Posterior vena cava (tissue), 2 donors: ENCODE measurements at places on chromosomes 4 and X. TPM values are rescaled to one million over a fixed set of nuclear protein-coding genes. Genes with fewer than 3 reads are reported as not detected.

DNA sequence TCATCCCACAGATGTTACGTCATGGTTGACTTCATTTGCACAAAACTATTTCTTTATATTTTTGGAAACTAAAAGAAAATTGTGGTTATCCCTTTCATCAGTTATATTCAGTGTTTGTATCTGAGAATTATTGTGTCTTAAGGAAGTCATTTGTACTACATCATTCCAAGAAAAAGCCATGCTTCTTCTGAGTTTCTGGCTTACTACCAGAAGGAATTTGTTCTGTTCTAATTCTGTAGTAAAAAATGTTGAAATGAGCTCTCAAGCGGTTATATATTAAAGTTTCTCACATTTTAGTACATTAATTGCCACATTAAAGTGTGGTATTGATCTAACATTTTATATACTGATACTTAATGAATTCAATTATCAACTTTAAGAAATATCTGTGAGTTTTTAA is 1844.5 kb downstream of the PCDH7 start:
- no peak for DNase-seq

TCP11X2 gene
- total RNA-seq, result not detected

RPL36A gene
- total RNA-seq, result 225 TPM

PHF8 gene
- 21.3 TPM for total RNA-seq

TEX13D gene
- total RNA-seq, result not detected

- DNase-seq, result no peak
These were observed 53.0 kb downstream of the JADE3 start for GRCh38 chrX:46965125-46965758.

DNA sequence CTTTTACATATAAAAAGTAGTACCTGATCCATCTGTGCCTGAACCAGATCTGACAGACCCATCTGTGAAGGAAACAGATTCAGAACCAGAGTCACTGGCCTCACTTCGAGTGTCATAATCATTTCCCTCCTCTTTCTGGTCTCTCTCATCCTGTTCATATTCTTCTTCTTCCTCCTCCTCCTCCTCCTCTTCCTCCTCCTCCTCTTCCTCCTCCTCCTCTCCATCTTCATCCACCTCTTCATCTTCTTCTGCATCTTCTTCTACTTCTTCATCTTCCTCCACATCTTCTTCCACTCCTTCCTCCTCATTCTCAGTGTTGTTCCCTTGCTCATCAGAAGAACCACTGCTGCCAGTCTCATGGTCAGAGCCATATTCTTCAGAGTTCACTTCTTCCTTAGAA is 12.9 kb downstream of the YTHDC1 start:
- no peak for DNase-seq

STBD1 gene
- 37.4 TPM for total RNA-seq

KLHL8 gene
- total RNA-seq, result 15.5 TPM

DNA sequence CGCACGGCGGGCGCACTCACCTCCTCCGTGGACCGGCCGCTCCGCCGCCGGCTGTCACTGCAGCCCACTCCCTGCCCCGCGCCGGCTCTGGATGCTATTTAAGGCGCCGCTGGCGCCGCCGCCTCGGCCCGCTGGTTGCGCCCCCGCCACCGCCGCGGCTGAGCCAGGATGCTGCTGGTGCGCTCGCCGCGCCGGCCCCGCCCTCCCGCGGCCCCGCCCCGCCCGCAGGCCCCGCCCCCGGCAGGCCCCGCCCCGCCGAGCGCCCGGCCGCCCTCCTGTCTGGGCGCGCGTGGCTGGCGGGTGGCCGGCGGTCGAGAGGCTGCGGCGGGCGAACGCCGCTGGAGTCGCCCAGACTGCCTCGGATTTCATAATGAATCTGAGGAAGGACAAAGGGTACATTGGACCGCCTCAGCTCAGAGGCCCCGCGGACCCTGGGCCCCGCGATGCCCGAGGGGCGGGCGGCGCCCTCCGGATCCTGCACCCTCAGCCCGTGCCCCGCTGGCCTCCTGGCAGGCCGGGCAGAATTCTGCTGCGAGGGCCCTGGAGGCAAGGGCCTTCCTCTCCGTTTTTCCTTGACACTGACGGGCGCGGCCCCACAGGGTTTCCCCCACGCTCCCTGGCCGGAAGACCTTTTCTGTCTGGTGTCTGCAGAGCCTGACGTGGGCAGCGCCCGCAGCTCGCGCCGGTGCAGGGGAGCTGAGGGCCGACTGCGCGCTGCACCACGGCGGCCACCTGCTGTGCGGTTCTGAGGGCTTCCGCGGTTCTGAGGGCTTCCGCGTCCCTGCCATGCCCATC is at the start of gene ACSL1:
TSS of gene ACSL1 (minus strand) at position 73 of the 795 bp plus-strand sequence. CDS start 22,454 bp downstream, outside the sequence.
- DNase-seq, result peak; percentile 96

- DNase-seq, result peak; percentile 88
These were observed 44.7 kb downstream of the SCD5 start for GRCh38 chr4:82753725-82754410.

SATL1 gene
- not detected for total RNA-seq

- DNase-seq, result no peak
These were observed 104.0 kb upstream of the SLC34A2 start for GRCh38 chr4:25551605-25552004.

DNA sequence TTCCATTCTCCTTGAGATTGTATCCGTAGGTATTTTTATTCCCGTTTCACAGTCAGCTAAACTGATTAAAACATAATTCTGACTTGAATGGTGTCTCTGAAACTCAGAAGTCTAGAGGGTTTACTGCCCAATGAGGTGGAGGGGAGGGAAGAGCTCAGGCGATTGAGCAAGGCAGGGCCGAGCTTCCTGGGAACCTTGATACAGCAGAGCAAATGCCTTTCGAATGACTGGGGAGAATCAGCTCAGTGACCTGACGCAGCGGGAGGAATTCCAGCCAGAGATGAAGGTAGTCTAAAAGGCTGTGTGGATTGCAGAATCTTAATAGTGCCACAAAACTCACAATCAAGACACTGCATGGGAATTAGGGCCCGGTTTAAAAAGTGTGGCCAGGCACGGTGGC is 233.6 kb downstream of the EVC2 start:
- DNase-seq, result no peak

USP17L21 gene
- not detected for total RNA-seq

RTL3 gene
- 1.7 TPM for total RNA-seq

GRCh38 chr4:111992351-111993168 is 152.7 kb upstream of the FAM241A start:
- DNase-seq, result no peak

DNA sequence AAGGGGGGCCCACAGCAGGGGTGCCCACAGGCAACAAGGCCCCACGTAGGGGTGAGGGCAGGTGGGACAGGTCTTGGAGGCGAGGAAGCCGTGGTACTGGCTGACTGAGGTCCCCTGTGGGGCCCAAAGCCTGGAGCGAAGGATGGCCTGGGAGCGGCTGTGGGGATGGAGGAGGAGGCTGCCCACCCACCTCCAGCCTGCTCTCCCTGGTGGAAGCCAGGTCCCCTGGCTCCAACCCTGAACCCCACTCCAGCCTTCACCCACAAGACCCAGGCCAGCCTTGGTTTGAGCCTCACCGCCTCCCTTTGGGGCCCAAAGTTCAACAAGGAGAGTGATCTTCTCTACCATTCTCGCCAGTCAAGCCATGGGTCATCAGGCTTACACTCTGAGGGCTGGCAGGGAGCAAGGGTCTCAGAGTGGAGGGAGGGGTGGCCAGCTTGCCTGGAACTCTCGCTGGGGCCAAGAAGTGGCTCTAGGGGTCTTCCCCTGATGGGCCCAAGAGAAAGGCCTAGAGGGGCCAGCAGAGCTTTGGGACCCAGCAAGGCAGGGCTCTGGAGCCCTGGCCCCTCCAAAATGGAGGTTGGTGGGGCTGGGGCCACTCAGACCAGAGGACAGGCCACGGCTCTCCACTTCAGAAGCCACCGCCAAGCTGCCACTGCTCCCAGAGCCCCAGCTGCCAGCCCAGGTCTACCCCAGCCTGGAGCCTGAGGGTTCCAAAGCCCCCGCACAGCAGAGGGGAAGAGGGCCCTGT is 5.0 kb downstream of the PNCK start:
- DNase-seq, result no peak

ZNF518B gene
- 17.8 TPM for total RNA-seq

- DNase-seq, result peak; percentile 23
These were observed 5.0 kb downstream of the XPNPEP2 start for GRCh38 chrX:129743821-129744220.

SAGE1 gene
- total RNA-seq, result not detected

DNA sequence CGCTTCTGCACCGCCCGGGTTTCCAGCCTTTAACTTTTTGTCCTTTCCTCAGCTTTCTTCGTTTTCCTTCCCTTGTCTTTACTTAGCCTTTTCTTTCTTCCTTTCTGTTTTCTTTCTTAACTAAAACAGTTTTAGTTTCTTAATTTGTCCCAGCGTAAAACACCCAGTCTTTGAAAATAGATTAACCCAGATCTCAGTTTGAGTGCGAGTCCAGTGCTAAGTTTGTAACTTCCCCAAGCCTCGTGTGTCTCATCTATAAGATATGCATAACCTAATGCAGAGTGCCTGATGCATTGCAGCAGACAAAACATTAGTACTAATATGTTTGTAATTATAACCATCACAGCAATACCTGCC is 460 bp upstream of the GEMIN8 start:
- no peak for DNase-seq

GRCh38 chr4:76904646-76905190 is 6.8 kb upstream of the SOWAHB start:
- no peak for DNase-seq

NAA10 gene
- total RNA-seq, result 69.4 TPM

DNA sequence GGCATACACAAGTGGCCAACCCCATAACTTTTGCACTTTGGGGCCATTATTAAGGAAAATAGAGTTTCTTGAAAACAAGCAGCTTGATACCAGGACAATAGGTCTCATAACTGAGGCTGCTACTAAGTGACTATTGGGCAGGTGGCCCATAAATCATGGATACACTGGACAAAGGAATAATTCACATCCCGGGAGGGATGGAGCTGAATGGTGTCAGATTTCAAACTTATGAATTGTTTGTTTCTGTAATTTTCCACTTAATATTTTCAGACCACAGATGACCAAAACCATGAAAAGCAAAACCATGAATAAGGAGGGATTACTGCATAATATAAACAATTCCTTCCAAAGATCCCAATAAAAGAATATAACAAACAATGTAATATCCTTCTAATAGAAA is 114.4 kb downstream of the WDFY3 start:
- no peak for DNase-seq

PLP1 gene
- total RNA-seq, result 3.6 TPM

TMEM255A gene
- total RNA-seq, result 6.3 TPM

- no peak for DNase-seq
These were observed 14.5 kb downstream of the CDS1 start for GRCh38 chr4:84597450-84597849.
